H54 (cell line): ENCODE measurements at places on chromosomes 7 and 10.

GRCh38 chr7:1028044-1028770, 16.1 kb upstream of the GPR146 start:
- peak; percentile 100 for DNase-seq

- no peak for DNase-seq
Observed at GRCh38 chr7:7766671-7767070, 48.3 kb upstream of the RPA3 start.

- DNase-seq, result no peak
Observed at GRCh38 chr10:33277135-33277536, 57.3 kb downstream of the NRP1 start.

DNA sequence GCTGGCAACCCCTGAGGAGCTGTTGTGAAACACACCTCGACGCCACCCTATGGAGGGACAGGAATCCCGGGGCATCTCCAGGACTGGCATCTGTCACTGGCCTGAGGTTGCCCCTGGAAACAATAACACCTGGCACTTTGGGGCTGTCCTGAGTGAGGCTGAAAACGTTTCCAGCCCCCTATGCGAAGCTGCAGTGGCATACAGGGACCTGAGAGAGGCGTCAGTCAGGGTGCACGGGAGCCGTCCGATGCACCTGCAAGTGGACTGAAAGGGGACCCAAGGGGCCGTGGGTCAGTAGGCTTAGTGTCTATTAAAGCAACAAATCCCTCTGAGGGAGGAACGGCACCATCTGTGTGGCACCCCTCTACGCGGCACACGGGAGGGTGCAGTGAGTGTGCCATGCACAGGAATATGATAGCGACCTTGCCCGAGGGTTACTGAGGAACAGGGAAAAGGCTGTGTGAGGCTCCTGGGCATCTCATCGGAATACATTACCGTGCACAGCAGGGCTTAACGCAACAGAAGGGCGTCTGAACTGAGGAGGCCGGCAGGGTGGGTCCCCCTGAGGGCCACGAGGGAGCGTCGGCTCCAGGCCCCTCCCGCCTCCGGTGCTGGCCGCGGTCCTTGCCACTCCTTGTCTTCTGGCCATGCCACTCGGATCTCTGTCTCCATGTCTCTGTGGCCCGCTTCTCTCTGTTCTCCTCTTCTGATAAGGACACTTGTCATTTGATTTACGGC, 50.4 kb downstream of the FOXL3 start:
- no peak for DNase-seq

GRCh38 chr10:121994429-121994941, 5.5 kb downstream of the TACC2 start:
- DNase-seq, result no peak

DNA sequence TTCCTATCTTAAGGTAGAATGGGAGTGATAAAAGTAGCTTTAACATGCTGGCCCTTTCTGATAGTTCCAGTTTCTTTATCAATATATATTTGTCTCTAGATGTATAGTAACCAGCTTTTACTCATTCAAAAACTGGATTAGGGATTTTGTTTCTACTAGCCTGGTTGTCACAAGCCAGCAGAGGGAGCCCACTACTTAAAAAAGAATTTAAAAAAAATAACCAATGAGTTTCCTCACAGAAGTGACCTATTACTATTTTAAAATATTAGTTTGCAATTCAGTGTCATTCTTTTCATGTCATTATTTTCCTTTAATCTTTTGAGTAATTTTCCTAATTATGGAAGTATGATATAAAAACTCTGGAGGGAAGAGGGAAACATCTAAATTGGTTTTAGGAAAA, 142.1 kb downstream of the PHTF2 start:
- DNase-seq, result no peak

- DNase-seq, result no peak
Observed at GRCh38 chr7:157499835-157500153, 163.0 kb downstream of the DNAJB6 start.

DNA sequence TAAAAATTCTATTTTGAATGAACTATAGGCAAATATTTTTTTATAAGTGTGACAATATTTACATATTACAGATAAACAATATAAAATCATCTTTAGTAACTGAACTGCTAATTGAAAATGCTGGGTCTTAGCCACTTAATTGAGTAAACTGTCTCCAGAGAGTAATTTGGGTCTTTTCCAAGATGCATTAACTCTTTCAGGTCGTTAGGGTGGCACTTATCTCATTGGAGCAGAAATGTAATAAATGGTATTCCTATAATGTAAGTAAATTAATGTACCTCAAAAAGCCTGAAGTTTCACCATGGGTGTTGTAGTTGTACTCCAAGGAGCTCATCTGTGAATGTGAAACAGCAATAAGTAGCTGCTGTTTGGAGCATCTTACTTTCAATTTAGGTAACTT, 208.5 kb downstream of the EXOC4 start:
- DNase-seq, result no peak

DNA sequence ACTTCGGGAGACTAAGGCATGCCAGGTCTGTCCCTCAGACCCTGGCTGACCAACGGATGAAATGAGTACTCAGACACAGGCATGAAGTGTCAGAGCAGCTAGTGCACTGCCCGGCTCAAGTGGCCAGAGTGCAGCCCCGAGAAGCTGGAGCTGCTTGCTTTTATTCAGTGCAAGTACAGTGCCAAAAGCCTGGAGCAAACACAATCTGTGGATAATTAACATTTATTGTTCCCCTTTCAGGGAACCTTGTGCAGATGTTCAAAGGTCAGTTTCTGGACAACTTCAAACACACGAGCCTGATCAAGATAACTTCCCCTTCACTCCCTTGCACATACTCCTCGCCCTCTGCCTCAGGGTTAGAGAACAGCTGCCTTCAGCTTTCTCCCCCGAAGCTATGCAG, 7.9 kb upstream of the ATE1 start:
- no peak for DNase-seq

GRCh38 chr7:41747961-41748360, 45.1 kb upstream of the INHBA start:
- DNase-seq, result no peak
